ENCODE measurements at places on chromosomes 7 and 10. TPM values are rescaled to one million over a fixed set of nuclear protein-coding genes. Genes with fewer than 3 reads are reported as not detected.

Gene WDR11
- total RNA-seq: 65.5 TPM

Gene PDZD7
- total RNA-seq: 1.4 TPM

Gene CAV1
- total RNA-seq: 56.1 TPM

Gene DPCD
- 37.3 TPM for total RNA-seq

Gene SEC23IP
- total RNA-seq: 72.9 TPM

Gene IKZF1
- 2.0 TPM for total RNA-seq

Gene GIMAP7
- total RNA-seq: not detected

Gene SPDYE11
- not detected for total RNA-seq

DNA sequence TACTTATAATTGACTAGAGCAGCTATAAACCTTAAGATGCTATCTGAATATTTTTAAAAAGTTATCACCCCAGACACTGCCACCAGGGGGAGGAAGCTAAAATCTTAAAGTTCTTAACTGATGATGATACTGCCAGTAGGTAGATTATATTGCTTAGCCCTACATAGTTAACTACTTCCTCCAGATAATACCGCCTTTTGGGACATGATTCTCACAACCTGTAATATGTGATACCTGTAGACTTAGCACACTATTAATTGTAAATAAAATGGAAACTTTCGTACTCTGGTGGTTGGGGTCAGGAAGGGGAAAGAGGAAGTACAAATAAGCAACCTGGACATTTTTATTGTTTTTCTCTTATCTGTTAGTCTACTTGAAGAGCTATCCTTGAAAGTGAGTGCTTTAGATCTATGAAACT lies 268.9 kb downstream of the ADK start:
- H3K27me3 ChIP-seq: no peaks in the 10 kb centered on the region
- DNase-seq: no peak
- H3K4me3 ChIP-seq: no peak overlapping the region
- H3K36me3 ChIP-seq: peaks cover 14% of the 10 kb centered on the region
- no peak overlapping the region for H3K27ac ChIP-seq

- H3K27me3 ChIP-seq: no peaks in the 10 kb centered on the region
- DNase-seq: peak; percentile 96
- peak within 1 kb of the TSS; percentile 94 for H3K27ac ChIP-seq
- H3K4me3 ChIP-seq: peak within 1 kb of the TSS; percentile 95
Observed at GRCh38 chr10:31928549-31929260, at the start of gene ARHGAP12. Gene ARHGAP12, minus strand, starts transcription at chr10:31928831. Its CDS starts 19,976 bp downstream, at chr10:31908855.

GRCh38 chr7:50565977-50566376 lies 772 bp upstream of the DDC start:
- peaks cover 3% of the 10 kb centered on the region for H3K27me3 ChIP-seq
- no peaks in the 10 kb centered on the region for H3K36me3 ChIP-seq
- no peak overlapping the region for H3K4me3 ChIP-seq
- H3K4me1 ChIP-seq: peaks cover 7% of the 10 kb centered on the region
- H3K27ac ChIP-seq: peak overlapping the region; percentile 64
- no peak for DNase-seq

DNA sequence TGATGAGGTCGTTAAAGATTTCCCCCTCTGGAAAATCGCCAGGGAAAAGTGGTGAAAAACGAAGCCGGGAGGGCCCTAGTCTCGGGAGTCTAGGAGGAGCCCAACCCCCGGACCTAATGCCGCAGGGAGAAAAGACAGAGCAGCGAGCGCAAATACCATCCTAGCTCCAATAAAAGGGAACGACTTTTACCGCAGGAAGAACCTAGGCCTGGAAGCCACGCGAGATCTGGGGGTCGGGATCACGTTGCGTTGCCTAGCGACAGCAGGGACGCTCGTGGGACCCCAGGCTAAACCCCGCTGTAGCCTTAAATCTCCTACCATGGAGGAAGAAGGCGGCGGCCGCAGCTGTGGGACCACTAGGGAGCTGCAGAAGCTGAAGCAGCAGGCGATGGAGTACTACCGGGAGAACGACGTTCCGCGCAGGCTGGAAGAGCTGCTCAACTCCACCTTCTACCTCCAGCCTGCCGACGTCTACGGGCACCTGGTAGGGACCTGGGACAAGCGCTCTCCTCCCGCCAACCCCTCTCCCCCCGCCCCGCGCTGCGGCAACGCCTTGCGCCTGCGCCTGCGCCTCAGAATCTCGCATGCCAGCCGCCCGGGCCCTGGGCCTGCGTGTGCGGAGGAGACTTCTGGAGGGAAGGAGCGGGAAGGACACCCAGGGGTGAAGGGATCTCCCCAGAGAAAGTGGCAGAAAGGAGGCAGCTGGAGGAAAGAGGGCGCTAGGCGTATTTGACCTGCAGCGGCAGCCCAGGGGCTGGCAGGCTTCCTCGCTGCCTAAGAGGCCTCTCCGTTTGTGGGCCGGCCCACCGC lies at the start of gene ENO4:
Gene ENO4 (plus strand): TSS at position 252 of the 810 bp plus-strand sequence. CDS start 68 bp downstream, at position 320.
- peaks cover 4% of the 10 kb centered on the region for H3K27me3 ChIP-seq
- no peaks in the 10 kb centered on the region for H3K36me3 ChIP-seq
- H3K27ac ChIP-seq: peak within 1 kb of the TSS; percentile 88
- H3K4me3 ChIP-seq: peak within 1 kb of the TSS; percentile 94

GRCh38 chr7:61111-61510 lies 131.3 kb upstream of the FAM20C start:
- H3K27me3 ChIP-seq: peaks cover 4% of the 10 kb centered on the region
- peak; percentile 56 for DNase-seq
- H3K4me1 ChIP-seq: no peaks in the 10 kb centered on the region
- H3K4me3 ChIP-seq: no peak overlapping the region
- H3K27ac ChIP-seq: no peak overlapping the region
- H3K36me3 ChIP-seq: no peaks in the 10 kb centered on the region

- DNase-seq: no peak
- no peak overlapping the region for H3K4me3 ChIP-seq
- H3K4me1 ChIP-seq: peaks cover 12% of the 10 kb centered on the region
- no peaks in the 10 kb centered on the region for H3K36me3 ChIP-seq
Observed at GRCh38 chr7:33596686-33597085, 308.7 kb upstream of the BMPER start.

DNA sequence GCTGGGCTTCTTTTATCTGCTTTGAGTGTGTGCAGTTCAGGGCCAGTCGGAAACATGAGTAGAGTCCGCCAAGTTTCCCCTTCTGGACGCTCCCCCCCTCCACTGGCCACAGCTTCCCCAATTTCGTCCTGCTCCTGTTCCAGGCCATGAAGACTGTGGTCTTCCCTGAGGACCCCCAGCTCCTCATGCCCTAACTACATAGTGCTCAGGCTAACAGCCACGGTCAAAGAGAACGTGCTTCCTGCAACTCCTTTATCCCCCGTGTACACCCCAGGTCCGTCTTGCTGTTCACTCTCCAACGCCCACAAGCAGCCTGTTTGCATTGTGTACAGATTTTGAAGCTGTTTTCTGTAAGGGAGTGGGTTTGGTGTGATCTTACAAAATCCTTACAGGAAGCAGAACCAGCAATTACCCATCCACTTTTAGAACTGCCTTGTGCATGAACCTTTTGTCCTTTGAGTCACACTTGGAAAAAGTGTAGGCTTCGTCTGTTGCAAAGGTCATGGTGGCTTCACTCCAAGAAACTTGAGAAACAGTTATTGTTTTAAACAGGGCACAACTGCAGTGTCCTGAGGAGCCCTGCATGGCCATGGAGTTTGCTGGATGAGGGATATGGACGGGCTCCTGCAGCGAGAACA lies 77.0 kb upstream of the FAM20C start:
- no peak overlapping the region for H3K27ac ChIP-seq
- H3K27me3 ChIP-seq: peaks cover 17% of the 10 kb centered on the region
- no peak overlapping the region for H3K4me3 ChIP-seq
- DNase-seq: no peak
- no peaks in the 10 kb centered on the region for H3K36me3 ChIP-seq
- peaks cover 4% of the 10 kb centered on the region for H3K4me1 ChIP-seq

DNA sequence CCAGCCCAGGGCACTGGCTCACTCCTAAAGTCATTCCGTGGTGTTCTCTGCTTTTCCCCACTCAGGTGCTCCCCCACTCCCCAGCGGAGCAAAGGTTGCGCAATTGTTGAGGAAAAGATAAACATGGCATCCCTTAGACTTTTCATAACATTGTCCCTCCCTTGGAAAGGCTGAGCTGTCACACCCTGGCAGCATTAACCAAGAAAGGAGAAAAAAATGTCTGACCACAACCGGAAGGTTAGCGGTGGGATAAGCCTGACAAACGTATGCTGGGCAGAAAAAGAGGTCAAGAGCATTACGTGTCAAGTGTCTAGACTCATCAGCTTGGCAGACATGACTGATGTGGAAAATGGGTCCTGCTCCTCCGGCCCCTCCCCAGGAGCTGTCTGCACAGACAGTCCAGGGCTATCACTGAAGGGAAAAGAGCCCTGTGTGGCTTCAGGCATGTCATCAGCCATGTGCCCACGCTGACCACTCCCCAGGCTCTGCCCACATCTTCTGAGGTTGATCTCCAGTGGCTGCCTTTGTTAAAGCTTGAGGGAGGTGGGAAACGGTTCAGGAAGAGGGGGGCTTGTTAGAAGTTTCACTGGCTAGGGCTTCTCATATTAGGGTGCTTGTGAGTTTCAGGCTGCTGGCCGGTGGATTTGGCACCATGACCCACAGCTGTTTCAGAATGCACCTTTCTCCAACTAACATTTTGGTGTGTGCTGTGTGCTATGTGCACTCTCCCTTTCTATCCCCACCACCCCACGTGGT lies 30.1 kb downstream of the BTBD16 start:
- H3K27ac ChIP-seq: no peak overlapping the region
- H3K36me3 ChIP-seq: no peaks in the 10 kb centered on the region
- peak; percentile 43 for DNase-seq
